ENCODE measurements at places on chromosomes 12 and 14.

DNA sequence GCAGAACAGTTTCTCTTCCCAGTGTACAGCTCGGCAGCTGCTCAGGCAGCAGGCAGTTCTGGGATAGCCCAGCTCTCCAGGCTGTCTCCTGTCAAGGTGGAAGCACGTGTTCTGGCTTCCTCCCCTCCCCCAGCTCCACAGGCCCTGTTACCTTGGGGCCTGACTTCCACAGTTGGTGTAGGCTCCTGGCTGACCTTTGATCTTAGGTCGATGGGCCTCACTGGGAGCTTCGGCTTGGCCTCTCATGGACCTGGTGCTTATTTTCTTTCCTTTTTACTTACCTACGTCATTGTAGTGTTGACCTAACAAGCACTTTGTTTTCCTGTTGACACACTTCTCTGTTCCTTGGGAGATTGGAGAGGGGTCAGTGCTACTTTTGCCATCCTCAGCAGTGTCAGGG is 17.0 kb downstream of the DLST start:
- DNase-seq = no peak

DNA sequence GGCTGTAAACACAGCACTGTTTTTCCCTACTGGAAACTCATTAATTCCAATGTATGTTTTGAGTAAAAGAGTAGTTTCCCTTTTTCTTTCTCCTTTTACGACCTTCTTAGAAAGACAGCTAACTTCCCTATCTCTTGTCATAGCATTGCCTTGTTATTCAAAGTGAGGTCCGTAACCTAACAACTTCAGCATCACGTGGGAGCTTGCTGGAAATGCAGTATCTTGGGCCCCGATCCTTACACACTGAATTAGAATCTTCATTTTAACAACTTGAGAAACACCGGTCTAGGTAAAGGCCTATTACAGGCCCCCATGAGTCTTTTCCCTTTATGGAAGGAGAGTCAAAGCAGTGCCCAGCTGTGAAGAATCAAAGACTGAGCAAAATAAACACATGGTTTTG is 230.7 kb upstream of the PRKD1 start:
- no peak for DNase-seq

- DNase-seq = no peak
These were observed 57.7 kb downstream of the ATP2A2 start for GRCh38 chr12:110338754-110339153.

- DNase-seq = no peak
These were observed 248.0 kb upstream of the FLRT2 start for GRCh38 chr14:85281921-85282320.

- DNase-seq = no peak
These were observed 2.9 kb upstream of the DHRS2 start for GRCh38 chr14:23633160-23633701.

DNA sequence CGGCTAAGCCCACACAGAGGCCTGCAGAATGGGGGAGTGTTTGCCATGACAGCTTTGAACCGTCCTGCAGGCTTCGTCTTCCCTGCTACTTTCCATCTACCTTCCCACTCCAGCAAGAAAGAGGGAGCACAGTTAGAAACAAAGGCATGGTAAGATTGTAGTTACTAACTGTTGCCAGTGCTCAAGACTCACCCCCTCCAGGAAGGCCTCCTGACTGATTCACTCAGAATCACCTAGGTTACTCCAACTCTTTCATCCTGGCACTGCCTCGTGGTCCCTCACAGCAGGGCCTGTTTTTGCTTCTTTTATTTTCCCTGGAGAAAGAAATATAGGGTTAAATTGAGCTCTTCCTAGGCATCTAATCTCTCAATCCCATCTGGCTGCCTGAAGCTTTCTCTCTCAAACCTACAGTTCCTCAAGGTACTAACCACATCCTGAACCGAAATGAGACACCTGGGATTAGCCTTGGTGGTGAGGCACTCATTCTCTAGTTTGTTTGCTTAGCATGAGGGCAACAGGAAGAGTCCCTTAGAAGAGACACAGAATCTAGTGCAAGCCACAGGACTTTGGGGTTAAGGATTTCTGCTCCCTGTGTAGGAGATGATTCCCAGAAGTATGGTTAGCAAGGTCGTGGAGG is 7.8 kb downstream of the GALNT6 start:
- DNase-seq = peak; percentile 19

DNA sequence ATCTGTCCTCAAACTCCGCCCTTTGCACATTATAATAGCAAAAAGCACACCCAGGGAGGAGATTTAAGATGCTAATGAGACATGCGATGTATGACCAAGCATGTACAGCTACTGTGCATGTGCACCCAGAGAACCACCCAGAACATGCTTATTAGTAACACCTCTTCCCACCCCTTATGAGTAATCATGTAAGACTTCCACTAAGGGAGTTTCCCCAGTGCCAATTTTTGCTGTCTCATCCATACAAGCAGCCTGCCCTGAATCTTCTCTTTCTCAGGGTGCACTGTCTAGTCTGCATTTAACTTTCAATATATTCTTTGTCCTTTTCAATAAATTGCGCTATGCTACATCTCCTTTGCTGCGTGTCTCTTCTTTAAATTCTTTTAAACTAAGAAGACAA is 830.0 kb upstream of the NOVA1 start:
- DNase-seq = no peak

GRCh38 chr14:61048640-61049039 is 67.6 kb downstream of the SLC38A6 start:
- no peak for DNase-seq

- no peak for DNase-seq
These were observed 121.2 kb upstream of the LRIG3 start for GRCh38 chr12:59041241-59042121.

GRCh38 chr14:102523200-102523568 is 13.6 kb upstream of the ANKRD9 start:
- DNase-seq = no peak

- no peak for DNase-seq
These were observed 236.1 kb downstream of the AEBP2 start for GRCh38 chr12:19675361-19675760.

DNA sequence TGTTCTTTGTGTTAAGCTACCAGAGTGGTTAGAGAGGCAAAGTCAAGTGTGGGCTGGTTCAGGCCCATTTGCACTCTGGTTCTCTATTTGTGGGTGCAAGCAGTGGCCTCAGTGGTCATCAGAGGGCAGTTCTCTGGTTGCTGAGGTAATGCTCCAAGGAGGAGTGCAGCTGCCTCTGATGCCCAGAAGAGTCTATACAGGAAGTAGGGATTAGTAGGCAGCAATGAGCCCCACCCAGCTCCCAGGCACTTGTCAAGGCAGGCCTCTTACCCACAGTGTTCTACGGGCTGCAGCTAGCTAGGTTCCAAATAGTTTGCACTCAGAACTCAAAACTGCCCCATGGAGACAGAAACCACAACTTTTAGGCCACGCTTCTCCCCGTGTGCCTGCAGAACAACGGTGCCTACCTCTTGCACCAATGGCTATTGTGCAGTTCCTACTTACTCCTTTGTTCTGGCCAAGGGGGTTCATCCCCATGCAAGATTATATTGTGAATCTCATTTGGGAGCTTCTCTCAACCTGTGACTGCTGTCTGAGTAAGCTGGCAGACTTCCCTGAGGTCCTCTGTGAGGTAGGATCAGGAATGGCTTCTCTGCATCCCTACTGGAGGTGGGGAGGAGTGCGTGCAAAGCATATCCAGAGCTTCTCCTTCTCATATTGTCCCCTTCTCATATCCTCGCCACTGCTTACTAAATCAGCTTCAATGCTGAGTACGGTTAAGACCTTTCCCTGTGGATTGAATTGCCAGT is 410.3 kb upstream of the LMO3 start:
- no peak for DNase-seq

- DNase-seq = no peak
These were observed 245.7 kb downstream of the CEP128 start for GRCh38 chr14:80695869-80696268.

GRCh38 chr14:42111355-42111754 is 504.7 kb downstream of the LRFN5 start:
- no peak for DNase-seq

DNA sequence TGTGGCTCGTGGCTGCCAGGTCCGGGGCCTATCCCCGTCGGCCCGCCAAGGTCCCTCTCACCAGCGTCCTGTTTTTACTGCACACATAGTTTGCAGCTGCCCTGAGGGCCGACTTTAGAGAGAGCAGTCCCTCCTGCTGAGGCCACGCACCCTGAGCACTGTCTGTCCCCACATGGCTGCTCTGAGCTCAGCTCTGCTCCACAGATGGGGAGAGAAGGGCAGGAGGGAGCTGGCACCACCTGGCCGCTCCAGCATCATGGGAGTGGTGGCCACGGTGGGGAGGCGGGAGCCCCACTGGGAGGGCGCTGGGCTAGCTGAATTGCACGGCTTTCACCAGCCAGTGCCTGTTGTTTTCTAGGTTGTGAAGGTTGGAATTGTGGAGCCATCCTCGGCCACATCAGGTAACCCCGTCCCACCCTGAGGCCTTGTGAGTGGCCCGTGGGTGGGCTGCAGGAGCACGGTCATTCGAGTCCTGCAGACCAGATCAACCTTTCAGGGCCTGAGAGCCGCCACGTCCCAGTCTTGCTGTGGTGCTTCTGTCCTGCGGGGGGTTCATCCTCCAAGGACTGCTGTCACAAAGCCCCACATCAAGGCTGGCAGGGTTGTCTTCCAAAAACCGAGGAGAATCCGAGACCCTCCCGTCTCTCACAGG is 7.4 kb upstream of the TEX22 start:
- no peak for DNase-seq

GRCh38 chr12:118061873-118062843 is 1.2 kb upstream of the WSB2 start:
- DNase-seq = peak; percentile 23

DNA sequence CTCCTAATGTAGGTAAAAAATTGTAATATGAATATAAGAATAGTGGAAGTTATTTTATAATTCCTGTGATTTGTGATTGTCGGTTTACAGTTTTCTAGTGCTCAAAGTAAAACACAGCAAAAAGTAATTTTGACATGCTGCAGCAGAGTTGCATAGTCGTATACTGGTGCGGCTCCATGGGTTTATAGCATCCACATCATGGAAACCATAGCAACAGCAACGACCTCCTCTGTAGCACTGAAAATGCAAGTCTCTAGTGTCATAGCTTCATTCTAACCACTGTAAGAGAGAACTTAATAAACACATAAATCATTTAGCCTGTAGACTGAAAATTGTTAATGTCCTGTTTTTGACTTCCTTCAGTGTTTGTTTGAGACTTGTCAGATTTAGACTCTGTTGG is 574.3 kb downstream of the KCNH5 start:
- no peak for DNase-seq

DNA sequence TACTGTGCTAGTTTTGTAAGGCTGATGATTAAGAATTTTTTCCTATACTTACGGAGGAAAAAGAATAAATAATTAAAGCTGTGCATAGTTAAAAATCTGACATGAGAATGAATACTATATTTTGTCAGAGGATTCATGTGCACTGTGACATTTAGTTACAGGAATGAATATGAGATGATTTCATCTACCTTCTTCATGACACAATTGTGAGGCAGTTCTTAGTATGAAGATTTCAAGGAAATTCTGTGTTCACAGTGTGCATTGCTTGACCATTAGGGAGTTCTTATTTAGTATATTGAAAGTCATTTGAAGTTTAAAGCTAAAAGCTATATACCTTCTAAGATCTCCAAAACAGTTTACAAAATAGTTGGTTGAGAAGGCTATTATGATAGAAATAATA is 70.1 kb downstream of the ATF7IP start:
- no peak for DNase-seq

DNA sequence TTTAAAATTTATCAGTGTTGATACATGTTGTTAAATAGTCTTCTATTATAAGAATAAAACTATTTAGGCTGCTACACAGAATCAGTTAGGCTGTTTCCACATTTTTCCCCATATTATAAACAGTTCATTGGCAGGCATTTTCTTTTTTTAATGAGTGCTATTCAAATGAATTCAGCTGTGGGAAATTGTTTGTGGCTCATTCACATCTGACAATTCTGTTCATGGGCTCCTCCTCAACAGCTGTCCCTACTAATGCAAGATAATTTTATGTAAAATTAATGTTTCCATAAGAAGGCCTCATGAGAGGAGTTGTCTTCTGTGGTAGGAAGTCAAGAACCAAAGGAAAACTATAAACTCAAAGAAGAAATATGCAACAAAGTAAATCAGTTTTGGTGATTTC is 218.0 kb downstream of the PPFIA2 start:
- DNase-seq = no peak

DNA sequence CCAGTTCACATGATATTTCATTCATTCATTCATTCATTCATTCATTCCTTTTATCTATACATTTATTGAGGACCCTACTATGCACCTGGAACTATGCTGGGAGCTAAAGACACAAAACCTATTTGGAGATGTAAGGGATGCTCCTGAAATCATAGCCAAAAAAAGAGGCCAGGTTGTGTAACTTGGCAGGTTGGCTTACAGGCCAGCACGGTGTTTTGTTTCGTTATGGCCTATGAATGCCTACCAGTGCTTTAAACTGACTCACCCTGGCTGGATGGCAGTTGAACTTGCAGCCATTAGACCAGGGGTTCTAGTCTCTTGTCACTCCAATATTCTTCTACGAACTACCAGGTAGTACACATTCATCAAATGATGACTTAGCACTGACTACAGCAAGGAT is 15.7 kb downstream of the MAP3K9 start:
- no peak for DNase-seq

DNA sequence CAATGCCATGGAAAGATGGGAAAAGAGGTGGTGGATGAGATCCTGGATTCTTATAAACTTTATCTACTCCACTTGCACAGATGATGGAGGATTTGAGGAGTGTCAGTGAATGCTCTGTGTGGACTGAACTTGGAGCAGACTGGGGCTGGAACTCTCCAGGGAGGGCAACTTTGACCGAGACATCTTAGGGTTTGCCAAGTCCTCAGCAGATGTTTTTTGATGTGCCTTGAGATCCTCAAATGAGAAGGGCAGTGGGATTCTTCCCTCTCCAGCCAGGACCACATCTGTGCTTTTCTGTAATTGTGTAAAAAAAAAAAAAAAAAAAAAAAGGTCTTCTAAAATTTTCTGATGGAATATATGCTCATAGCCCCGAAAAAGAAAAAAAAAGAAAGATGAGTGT is 23.0 kb upstream of the MYL2 start:
- no peak for DNase-seq

DNA sequence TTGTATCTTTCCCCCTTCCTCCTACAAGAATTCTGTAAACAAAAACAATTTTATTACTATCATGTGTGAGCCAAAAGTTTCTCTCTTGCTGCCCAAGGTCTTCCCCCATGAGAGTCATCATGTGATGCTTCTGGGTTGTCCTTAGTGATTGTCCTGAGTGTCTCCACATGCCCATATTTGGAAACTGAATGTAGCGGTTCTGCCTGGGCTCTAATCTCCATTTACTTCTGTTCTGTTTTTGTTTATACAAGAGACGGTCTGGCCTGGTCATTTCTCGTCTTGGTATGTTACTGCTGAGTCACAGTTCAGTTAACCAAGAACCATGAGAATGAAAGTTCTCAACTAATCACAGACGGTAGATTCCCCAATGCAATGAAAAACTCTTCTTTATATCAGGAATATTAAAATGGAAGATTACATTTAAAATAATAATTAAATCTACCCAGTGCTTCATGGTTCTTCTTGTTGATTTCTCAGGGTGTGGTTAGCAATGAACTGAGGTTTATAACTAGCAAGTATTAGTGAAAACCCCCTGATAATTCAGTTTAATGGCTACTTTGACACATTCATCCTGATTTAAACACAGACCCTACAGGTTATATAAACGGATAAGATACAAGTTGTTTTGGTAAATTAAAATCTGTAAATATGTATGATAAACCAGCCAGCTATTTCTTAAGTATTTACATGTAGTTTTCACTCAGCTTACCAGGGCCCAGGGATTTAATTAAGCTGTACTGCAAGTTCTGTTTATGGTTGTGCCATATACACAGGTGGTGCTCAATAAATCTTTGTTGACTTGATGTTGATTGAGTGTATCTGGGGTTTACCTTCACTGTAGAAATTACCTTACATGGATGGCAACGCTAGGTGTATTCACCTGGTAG is 81.1 kb downstream of the PELI2 start:
- DNase-seq = no peak

- no peak for DNase-seq
These were observed 25.0 kb downstream of the SNX6 start for GRCh38 chr14:34604995-34605394.
